ENCODE measurements at places on chromosomes 3 and 15. TPM values are rescaled to one million over a fixed set of nuclear protein-coding genes. Genes with fewer than 3 reads are reported as not detected.

DNA sequence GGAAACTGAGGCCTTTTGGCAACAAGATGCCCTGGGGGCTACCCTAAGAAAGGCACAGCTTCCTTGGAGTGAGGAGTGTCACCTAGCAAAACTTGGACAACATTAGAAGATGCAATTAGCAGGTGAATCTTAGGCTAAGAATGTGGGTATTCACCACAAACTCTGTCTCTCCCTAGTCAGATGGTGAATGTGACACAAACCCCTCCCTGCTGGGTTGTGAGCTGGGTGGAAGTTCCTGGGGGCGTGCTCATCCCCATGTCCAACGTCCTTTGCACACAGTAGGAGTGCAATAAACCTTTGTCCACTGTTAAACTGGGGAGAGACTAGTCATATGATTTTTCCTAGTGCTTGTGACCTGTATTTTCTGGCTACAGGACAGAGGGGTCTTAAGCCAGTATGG lies 67.1 kb upstream of the SH3GL3 start:
- no peak for DNase-seq

DNA sequence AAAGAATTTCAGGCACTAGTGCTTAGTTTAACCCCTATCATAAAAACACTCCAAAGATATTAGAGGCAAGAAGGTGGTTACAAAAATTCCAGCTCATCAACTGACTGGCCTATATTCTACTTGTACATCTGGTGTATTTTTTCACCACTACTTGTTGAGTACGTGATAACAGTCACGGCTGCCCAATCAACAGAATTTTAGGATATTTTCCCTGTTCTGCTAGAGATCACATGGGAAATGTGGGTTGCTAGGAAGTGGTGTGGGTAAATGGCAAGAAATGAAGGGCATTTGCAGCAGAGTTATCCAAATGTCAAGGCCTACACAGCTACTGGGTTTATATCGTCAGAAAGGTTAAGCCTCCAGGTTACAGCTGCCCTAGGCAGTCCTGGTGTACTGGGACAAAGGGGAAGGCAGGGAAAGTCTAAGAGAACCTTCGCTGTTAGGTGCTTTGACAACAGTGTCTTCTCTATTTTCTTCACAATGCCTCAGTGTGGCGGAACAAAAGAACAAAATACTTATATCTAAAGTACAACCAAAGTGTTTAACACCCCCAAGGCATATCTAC lies 81.9 kb downstream of the FMN1 start:
- DNase-seq, result no peak

- no peak for DNase-seq
These were observed 104.1 kb upstream of the LPP start for GRCh38 chr3:188049606-188050530.

The HRG gene
- polyA plus RNA-seq, result 0.18 TPM

The MOBP gene
- 0.05 TPM for polyA plus RNA-seq

- no peak for DNase-seq
These were observed 18.0 kb upstream of the OR5K3 start for GRCh38 chr3:98372445-98372844.

The REC114 gene
- 0.23 TPM for polyA plus RNA-seq

GRCh38 chr15:57213862-57214261 lies 162.4 kb upstream of the CGNL1 start:
- DNase-seq, result peak; percentile 51

- DNase-seq, result peak; percentile 4
These were observed 46.8 kb downstream of the CHL1 start for GRCh38 chr3:243356-243725.

The PAQR9 gene
- not detected for polyA plus RNA-seq

DNA sequence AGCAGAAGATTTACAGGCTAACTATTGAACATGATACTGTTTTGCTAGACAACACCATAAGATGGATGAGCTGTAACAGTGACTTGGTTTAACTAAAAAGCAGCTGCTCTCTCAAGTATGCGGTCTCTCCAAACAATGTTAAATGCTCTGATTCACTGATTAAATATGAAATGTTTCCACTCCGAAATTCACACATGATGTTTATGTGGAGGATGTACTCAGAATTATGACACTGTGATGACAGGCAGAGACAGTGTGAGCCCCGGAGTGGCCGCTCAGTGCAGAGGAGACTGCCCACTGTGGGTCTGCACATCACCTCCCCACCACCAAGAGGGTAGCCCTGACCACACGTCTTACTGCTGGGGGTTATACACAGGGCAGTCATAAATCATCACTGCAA lies 83.9 kb upstream of the MEX3B start:
- no peak for DNase-seq

- DNase-seq, result peak; percentile 58
These were observed 15.5 kb upstream of the LRRN1 start for GRCh38 chr3:3783696-3784095.

The PLXND1 gene
- 154 TPM for polyA plus RNA-seq

DNA sequence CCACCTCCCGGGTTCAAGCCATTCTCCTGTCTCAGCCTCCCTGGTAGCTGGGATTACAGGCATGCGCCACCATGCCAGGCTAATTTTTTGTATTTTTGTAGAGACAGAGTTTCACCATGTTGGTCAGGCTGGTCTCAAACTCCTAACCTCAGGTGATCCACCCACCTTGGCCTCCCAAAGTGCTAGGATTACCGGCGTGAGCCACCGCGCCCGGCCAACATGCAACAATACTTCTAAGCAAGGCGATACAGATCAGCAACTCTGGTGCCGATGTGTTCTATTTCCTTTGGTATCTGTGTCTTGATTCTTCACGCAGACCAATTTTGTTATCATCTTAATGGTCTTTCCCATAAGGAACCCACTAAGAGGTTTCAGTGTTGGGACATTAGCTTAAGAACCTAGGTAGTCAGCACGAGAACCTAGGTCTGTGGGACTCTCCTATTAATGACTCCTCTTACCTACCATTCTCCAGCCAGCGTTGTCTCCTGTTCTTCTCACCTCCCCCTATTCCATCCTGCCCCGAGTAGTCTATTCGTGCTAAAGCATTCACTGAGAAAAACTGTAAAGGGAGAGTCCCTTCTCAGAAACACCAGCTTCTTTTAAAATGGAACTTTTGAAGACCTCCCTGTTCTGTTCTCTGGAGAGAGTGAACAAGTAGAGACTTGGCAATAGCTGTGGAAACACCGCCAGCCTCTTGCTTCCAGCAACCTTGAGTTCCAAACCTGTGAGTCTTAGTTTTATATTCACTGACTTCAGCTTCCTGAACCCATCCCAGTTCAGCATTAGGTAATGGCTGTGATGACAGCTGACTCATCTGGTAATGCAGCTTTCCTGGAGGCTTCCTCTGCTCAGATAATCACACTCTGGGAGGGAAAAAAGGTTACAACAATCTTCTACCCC lies 61.2 kb downstream of the TSC22D2 start:
- DNase-seq, result peak; percentile 77

GRCh38 chr15:83605111-83605945 lies 48.6 kb upstream of the ADAMTSL3 start:
- DNase-seq, result peak; percentile 48

The IREB2 gene
- 36.8 TPM for polyA plus RNA-seq

DNA sequence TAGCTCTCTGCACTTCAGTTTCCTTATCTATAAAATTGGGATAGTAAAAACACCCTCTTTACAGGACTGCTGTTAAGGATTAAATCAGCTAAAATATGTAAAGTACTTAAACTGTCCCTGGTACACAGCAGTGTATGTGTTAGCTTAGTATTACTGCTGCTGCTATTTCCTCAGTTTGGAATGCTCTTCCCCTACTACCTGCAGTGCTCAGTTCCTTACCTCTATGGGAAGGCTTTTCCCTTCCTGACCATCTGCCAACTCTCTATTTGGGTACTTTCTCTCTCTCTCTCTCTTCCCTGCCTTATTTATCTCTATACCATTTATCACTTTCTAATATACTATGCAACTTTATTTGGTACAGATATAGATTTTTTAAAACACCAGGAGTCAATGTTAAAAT lies 26.5 kb downstream of the KPNA4 start:
- DNase-seq, result no peak

DNA sequence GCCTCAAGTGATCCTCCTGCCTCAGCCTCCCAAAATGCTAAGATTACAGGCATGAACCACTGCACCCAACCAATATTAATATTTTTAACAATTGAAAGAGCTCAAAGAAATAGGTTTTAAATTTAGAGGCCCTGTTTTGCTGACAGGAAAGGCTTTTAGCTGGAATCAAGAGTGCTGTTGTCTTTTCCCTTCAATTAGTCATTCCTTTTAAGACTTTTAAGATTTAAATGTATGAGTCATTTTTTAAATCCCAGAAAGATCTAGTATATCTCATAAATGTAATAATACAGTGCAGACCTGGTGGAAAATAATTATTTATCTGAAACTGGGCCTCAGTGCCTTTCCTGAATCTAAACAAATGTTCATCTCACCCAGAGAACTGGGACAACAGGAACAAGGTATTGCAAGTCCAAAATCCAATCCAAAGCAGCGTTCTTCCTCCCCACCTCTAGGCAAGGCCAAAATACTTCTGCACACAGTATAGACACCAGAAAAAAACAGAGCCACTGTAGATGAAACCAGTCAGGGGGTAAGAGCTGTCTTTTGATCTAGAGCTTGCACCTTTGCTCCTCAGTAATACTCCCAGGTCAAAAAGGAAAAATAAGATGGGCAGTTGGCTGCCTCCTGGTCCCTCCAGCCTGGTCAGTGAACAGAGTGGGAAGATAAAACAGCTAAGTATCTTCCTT lies 14.4 kb downstream of the AGTR1 start:
- DNase-seq, result no peak

DNA sequence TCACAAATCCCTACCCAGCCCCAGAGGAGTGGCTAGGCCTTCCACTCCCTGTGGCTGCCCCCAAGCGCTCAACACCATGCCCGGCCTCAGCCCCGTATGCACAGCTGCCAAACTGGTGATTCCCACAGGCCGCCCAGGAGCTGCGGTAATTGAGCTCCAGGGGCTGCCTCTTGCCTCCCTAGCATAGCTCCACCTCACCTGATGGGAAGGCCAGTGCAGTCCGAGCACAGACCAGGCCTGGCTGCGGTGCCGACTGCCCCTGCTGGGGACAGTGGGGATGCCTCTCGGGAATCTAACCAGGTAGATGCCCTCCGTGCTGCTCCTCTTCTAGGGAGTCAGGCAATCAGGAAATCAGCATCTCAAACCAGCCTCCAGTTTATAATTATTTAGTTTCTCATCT lies 25.9 kb downstream of the SCN5A start:
- DNase-seq, result no peak

The GATM gene
- 304 TPM for polyA plus RNA-seq

GRCh38 chr3:2110597-2111117 lies 12.0 kb downstream of the CNTN4 start:
- no peak for DNase-seq

- no peak for DNase-seq
These were observed 121.3 kb upstream of the TBL1XR1 start for GRCh38 chr3:177318559-177318958.

DNA sequence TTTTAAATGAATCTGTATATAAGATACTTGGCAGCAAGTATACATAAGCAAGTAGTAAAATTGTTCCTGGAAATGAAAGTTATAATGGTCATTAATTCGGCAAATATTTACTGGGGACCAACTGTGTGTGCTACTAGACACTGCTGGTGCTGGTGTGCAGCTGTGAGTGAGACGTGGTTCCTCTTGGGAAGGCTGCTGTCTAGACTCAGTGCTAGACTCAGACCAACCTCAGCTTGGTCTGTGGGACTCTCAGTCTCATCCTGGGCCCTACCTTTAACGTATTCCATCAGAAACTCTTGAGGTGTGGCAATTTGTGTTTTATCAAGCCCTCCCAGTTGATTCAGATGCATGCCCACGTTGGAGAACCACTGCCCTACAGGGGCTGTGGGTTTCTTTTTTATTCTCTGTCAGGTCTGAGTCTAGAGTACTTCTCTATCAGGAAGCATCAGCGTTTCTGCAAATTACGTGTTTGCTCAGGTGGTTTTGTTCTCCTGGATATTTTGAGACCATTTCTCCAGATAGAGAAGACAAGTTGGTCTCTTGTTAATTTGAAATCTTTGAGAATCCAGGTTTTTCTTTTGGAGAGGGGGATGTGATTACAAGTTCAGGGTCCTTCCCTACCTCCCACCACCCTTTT lies 6.8 kb downstream of the TLNRD1 start:
- DNase-seq, result no peak

The SLC51A gene
- polyA plus RNA-seq, result 7.8 TPM

The DAZL gene
- not detected for polyA plus RNA-seq

- DNase-seq, result no peak
These were observed 58.0 kb downstream of the EFCAB12 start for GRCh38 chr3:129370248-129370964.

GRCh38 chr3:81936817-81937216 lies 175.4 kb upstream of the GBE1 start:
- DNase-seq, result no peak

The ROPN1 gene
- not detected for polyA plus RNA-seq

- no peak for DNase-seq
These were observed 44.7 kb downstream of the FAM43A start for GRCh38 chr3:194730365-194730764.

GRCh38 chr15:47517737-47518136 lies 199.6 kb upstream of the SEMA6D start:
- DNase-seq, result no peak

- no peak for DNase-seq
These were observed 284.0 kb downstream of the SQOR start for GRCh38 chr15:45918839-45919238.

GRCh38 chr3:16072420-16073110 lies 101.9 kb upstream of the GALNT15 start:
- no peak for DNase-seq

DNA sequence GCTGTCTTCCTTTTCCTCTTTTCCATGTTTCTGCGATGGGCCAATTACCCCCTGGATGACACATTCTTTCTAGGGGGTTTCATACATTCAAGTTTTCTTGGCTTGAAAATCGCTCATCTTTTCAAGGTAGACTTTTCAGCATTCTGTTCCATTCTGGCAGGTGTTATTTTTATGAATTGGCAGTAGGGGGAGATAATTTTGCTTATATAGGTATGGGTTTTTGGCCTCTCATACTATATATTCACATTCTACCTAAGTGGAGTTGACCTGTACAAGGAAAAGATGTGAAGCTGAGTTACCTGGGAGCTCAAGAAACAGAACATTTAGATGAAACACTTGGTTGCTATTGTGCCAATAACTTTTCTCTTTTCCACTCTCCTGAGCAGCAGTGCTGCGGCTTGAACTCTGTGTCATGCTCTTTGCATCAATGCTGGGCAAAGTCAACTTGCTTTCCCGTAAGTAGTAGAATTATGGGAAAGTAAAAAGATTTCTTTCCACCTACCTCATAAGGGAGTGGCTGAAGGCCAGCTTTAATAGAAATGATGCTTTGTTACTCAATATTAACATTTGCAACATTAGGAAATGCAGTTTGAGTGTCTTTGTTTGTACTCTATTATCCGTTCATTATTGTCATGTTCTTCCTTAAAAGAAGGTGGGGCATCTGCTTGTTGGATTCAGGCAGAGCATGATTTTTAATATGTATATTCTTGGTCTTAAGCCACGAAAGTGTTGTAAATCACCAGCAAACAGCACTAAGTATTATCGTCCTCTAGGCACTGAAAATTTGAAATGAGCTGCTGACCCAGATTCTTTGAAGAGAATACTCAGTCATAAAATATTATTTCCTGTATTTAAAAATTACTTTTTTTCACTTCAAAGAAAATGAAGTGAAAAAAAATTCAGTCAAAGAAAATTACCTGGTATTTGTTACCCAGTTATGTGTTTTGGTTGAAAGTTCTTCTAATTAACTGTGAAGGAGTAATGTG lies 27.7 kb upstream of the MFSD1 start:
- DNase-seq, result peak; percentile 61

GRCh38 chr3:140448001-140448400 lies 229.9 kb upstream of the TRIM42 start:
- no peak for DNase-seq

- DNase-seq, result no peak
These were observed 167.9 kb downstream of the PDE8A start for GRCh38 chr15:85149465-85150129.

- DNase-seq, result peak; percentile 95
These were observed at the start of gene DPP8 for GRCh38 chr15:65516997-65517865. DPP8 (minus strand) TSS chr15:65517689; CDS start chr15:65512553, 5,136 bp downstream.

All from hindlimb muscle (tissue), 1 donor.